Urinary bladder (tissue), 4 donors: ENCODE measurements at places on chromosomes 2 and 18. TPM values are rescaled to one million over a fixed set of nuclear protein-coding genes. Genes with fewer than 3 reads are reported as not detected.

DNA sequence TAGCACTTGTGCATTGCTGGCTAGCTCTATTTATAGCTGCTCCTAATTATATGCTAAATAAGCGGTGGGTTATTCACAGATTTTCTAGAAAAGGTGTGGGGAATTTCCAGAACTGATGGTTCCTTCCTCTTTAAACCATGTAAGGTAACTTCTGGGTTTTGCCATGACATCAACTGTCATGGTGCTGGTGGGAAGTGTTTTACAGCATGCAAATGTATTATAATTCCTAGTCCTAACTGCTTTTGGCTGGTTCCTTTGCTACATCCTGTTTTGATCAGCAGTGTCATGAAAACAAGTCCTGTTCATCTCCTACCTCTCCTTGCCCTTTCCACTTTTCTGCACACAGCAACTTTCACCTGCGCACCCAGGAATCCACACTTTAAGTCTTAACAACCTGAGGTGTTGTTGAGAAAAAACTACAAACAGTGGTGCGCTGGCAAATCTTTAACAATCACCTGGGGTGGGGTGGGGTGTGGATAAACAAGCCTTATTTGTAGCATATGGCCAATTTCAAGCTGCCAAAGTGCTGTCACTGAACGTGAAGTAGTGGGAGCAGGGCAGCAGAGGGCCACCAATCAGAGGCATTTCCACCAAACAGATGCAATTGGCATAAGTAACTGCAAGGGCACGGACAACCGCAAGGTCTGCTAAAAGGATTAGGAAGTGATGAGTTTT lies 33.4 kb upstream of the SKOR2 start:
- no peak for DNase-seq

DNA sequence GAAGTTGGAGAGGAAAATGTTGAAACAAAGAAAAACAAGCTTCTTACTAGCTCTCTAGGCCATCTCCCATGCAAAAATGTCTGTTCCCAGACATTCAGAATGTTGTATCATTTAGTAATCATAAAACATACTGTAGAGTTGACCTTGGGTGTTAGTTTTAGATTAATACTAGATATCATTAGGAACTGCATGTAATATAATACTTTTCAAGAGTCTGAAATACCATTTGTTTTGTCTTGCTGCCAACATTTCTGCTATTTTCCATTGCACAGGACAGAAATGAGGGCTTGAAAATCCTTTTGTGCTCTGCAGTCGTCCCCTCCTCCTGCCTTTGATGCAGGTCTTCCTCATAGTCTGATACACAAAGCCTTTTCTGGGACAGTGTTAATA lies 89.5 kb upstream of the RBMS1 start:
- peak; percentile 64 for DNase-seq

GRCh38 chr2:237873421-237873831 lies 14.0 kb downstream of the RAMP1 start:
- no peak for DNase-seq

GRCh38 chr2:67346718-67347407 lies 50.3 kb upstream of the ETAA1 start:
- no peak for DNase-seq

- no peak for DNase-seq
These were observed 190.7 kb downstream of the NOL4 start for GRCh38 chr18:34033968-34034367.

- DNase-seq = no peak
These were observed 581.5 kb downstream of the PLCL1 start for GRCh38 chr2:198385856-198386255.

GRCh38 chr2:169254774-169255173 lies 107.6 kb downstream of the LRP2 start:
- no peak for DNase-seq

DNA sequence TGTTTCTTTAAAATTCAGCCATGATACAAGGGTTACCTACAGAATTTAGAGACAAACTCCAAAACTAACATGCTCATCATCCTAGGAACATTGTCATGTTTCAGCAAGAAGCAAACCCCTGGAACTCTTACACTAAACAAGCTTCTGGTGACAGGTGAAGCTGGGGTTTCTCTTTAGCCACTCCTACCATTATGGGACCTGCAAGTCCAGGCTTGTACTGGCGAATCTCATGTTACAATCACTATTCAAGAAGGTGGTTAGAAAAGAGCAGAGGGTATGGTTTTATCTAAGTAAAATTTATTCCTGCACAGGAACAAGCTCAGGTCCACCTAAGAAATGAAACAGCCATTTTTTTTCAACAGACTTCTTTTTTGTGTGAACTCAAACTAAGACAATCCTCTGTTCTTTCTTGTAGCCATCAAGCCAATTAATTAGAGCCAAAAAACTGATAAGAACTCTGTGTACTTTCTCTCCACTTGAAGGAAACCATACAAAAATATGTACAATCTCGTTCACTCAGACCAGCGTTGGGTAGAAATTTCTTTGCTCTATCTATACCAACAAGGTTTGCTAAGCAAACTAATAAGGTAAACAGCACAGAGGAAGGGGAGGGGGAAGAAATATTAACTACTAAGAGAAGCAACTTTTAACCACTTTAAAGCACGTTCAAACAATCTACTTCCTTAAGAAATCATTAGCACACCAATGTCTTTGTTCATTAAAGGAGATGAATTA lies 63.3 kb upstream of the NEDD4L start:
- DNase-seq = peak; percentile 20

The WDSUB1 gene
- total RNA-seq = 17.6 TPM

- no peak for DNase-seq
These were observed 15.2 kb downstream of the CDKL4 start for GRCh38 chr2:39228413-39229209.

The LINC00305 gene
- not detected for total RNA-seq

DNA sequence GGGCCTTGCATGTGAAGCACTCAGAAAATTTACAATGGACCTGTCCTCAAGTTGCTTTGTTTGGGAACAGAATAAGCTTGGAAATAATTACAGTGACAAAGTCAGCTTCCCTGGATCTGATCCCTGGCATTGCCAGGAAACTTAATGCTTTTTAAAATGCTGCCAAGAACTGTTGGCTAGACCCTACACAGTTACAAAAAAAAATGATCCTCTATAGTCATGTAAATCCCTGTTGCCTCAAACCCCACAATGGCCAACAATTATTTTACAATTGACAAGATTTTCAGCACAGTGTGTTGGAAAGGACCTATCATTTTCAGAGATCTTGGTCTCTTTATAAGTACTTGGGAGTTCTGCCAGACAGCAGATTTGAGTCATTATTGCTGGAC lies 470.4 kb upstream of the ACVR2A start:
- DNase-seq = peak; percentile 26

The SCN9A gene
- 32.9 TPM for total RNA-seq

- no peak for DNase-seq
These were observed 26.3 kb downstream of the MRPL35 start for GRCh38 chr2:86225581-86225980.

- no peak for DNase-seq
These were observed 21.4 kb downstream of the ZNF24 start for GRCh38 chr18:35322486-35323458.

GRCh38 chr2:122545821-122546220 lies 790.4 kb downstream of the TSN start:
- DNase-seq = no peak

The TDRD15 gene
- 3.8 TPM for total RNA-seq

- no peak for DNase-seq
These were observed 56.3 kb upstream of the UBE2E3 start for GRCh38 chr2:180924063-180924462.

- DNase-seq = no peak
These were observed 114.0 kb downstream of the GATA6 start for GRCh38 chr18:22283397-22283796.

DNA sequence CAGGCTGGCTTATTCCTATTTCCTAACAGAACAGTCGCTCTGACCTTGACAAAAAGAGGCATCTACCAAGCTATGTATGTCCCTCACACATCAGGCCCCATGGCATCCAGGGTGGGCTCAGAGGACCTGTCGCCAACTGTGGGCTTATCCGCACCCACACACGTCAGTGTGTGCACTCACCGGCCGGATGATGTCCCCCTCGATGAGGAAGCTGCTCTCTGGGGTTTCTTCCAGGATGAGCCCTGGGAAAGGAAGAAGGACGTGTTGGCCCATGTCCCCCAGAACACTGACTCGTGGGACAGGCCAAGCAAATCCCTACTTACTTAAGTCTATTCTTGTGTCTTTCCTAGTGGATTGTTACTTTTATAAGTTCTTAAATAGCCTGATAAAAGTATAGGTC lies 3.1 kb downstream of the ASTL start:
- DNase-seq = no peak

DNA sequence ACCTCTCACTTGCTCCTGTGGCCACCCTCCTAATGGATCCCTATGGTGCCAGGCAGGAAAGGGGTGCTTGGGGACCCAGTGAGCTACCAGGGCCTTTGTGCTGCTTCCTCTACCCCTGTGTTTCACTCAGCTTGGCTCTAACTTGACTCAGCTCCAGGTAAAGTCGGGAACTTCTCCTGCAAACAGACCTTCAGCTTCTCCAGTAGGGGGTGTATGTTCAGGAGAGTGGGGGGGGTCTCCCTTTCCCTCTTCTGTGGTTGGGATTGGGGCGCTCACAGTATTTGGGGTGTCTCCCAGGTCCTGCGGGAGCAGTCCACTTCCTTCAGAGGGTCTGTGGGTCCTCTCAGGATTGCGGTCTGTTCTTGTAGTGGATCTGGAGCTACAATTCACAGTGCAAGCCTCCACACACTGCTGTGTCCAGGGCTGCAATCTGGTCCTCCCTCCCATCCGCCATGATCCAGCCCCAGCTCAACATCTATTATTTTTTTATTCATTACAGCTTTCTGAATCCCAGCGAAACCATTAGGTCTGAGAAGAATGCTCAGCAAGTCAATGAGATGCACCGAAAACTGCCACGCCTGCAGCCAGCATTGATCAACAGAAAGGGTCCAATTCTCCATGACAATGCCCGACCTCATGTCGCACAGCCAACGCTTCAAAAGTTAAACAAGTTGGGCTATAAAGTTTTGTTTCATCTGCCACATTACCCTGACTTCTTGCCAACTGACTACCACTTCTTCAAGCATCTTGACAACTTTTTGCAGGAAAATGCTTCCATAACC lies 26.4 kb upstream of the SAP130 start:
- no peak for DNase-seq

DNA sequence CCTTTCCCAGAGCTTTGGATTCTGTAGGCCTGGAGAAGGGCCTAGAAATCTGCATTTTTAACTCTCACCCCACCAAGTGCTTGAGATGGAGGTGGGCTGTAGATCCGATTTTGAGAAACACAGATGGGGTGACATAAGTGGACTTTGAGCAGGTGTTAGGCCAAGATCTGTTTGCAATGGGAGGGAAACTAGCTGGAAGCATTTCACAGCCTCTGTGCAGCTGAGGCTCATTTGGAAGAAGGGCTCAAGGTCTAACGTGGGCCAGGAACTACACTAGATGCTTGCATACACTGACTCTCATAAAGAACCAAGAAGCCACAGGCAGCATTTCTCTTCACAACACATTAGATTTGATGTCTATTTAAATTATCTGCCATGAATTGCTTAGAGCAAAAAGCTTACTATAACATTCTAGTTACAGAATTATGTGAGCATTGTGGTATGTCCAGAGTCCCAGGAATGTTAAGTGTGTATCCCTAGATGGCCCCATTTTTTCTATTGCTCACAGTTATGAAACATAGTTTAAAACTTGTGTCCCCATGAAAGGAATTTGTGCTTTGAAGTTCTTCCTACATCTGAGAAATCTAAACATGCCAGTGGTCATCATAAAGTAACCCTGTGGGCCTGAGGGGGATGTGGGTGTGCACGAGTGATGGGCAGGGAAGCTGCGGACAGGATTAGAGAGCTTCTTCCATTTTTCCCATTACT lies 77.2 kb downstream of the CD28 start:
- DNase-seq = no peak

DNA sequence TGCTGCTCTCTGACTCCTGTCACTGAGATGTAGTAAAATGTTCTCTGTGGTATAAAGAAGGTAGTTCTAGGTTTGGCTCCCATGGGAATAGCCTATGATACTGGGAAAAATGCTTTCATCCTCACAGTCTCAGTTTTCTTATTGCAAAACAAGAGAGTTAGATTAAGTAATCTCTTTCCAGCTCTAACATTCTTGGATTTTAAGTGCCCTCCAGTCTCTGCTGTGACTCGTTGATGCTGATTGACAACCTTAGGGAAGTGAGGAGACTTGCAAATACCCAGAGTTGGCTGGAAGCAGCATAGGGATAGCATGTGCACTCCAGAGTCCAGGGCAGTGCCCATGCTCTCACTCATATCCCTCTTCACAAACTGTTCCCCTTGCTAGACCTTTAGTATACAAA lies 534.9 kb downstream of the SLC4A3 start:
- no peak for DNase-seq

- DNase-seq = no peak
These were observed 65.6 kb downstream of the ATP8B1 start for GRCh38 chr18:57737400-57738060.

GRCh38 chr2:36387258-36387916 lies 31.8 kb downstream of the CRIM1 start:
- DNase-seq = no peak

- DNase-seq = no peak
These were observed 96.8 kb downstream of the TAF4B start for GRCh38 chr18:26322890-26323653.

GRCh38 chr2:46297546-46298271 lies 502 bp downstream of the EPAS1 start:
- no peak for DNase-seq

The ALPI gene
- total RNA-seq = not detected
